SK-MEL-5 (cell line): ENCODE measurements at places on chromosomes 11 and 22. TPM values are rescaled to one million over a fixed set of nuclear protein-coding genes. Genes with fewer than 3 reads are reported as not detected.
A peak's percentile ranks its signal among the peaks of the same experiment; 100 is the strongest.

The HBE1 gene
- total RNA-seq: 21.8 and 22.2 TPM in 2 replicates

DNA sequence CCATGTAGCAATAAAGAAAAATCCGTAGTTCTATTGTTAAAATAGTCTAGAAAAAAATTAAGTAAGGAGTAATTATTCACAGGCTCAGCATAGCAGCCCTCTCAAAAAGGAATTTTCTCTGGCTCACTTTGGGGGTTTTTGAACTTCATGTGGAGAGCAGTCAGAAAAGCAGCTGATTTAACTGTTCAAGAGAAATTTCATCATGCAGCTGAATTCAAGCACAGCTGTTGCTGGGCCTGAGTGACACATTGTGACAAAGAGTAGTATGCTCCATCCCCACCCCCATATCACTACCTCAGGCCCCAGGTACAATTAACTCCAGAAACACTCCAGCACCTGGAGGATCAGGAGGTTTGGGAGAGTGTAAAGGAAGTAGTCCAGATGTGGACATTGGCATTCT, 272.1 kb downstream of the FAM76B start:
- no peak for DNase-seq

DNA sequence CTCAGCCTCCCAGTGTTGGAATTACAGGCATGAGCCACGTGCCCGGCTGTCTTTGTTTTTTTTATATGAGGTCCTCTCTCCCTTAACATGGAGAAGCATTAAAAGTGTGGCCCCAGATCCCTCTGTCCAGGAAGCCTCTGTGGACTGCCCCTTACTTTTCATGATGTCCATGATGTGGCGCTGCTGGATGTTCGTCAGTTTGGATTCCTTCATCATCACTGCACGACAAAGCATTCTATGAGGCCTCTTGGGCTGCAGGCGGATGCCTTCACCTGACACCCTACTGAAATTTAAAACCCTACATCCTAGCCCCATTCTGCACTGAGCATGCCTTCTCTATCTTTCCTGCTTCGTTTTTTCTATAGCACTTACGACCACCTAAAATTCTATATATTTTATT, 2.1 kb downstream of the C22orf23 start:
- DNase-seq: peak; percentile 86

The GSTT2 gene
- total RNA-seq: not detected in 2 replicates

DNA sequence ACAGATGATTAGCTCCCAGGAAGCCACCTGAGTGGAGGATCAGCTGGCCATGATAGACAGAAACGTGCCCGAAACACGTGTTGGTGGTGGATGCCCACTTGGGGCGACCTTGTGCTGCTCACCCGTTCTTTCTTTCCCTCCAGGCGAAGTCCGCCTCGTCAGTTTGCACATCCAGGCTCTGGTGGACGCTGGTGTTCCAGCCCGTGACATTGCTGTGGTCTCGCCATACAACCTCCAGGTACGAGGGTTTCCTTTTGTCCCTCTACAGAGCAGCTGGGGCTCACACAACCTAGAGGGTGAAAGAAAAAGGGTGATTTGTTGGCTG, 30.6 kb downstream of the IGHMBP2 start:
- no peak for DNase-seq

DNA sequence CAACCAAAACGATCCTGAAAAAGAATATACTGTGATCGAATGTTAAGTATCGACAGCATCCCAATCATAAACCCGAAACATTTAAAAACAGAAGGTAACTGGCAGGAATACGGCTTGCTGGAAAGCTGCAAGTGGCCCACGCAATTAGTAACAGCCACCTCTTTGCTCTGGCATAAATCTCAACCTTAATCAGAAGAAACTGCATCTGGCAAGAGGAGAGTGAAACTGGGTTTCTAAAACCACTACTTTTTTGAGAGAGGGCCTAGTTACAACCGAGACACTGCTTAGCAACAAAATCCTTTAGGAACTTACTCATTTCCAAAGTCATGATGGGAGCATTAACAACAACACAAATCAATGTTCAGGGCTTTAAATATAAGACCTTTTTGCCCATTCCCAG, 7.9 kb downstream of the NCAPD3 start:
- no peak for DNase-seq

The ATM gene
- 142 and 156 TPM in 2 replicates for total RNA-seq

The OR8A1 gene
- not detected in 2 replicates for total RNA-seq

DNA sequence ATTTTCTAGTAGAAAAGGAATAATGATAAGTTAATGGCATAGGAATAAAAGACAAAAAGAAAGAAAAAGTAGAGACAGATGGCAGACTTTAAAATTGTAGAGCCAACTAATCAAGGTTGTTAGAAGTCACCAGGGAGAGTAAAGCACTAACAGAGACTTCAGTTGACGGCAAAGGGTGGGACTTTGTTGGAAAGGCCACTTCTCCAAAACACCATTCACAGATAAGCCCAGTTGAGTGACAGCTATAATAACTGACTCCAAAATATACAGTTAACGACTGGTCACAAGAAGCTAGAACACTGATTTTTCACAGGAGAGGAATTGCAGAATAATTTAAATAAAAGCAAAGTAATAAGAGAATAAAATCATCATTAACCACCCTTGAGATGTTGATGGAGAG, 16.0 kb upstream of the SOX6 start:
- no peak for DNase-seq

GRCh38 chr11:56922421-56922820, 66.3 kb upstream of the OR5AK2 start:
- DNase-seq: no peak

The ZNF408 gene
- 6.4 and 9.8 TPM in 2 replicates for total RNA-seq

The ANAPC15 gene
- 30.3 and 30.6 TPM in 2 replicates for total RNA-seq

- no peak for DNase-seq
Measured at GRCh38 chr11:125990244-125990643, 44.4 kb downstream of the VSIG10L2 start.

- DNase-seq: no peak
Measured at GRCh38 chr11:102936864-102937509, 18.5 kb downstream of the MMP13 start.

- DNase-seq: no peak
Measured at GRCh38 chr22:22394591-22394990, 114.0 kb downstream of the ZNF280B start.

- DNase-seq: no peak
Measured at GRCh38 chr11:6413791-6414201, 5.1 kb downstream of the APBB1 start.

The C11orf86 gene
- not detected in 2 replicates for total RNA-seq

DNA sequence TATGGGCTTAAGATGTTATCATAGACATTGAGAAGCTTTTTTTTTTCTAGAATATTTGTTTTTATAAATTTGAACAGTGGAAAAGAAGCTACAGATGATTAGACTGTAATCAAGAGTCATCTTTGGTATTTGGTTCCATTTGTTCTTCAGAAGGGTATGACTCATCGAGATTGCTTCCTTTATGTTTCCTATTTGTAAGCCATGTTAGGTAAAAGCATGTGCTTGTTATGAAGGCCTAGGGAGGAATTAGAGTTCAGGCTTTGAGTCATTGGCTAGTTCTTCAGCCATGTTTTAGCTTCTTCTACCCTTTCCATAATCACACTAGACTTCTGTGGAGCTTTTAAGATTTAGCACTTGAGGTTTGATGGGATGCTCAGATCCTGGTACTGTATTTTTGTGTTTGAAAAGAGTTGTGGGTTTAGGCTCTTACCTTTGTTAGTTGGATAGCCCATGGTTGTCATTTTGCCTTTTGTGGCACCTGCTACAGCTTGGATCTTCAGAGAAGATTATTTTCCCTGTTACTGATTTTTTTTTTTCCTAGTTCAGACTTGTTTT, 44.3 kb downstream of the POLD3 start:
- peak; percentile 22 for DNase-seq

GRCh38 chr11:113113801-113114704, 152.8 kb downstream of the NCAM1 start:
- DNase-seq: peak; percentile 59

The FBLN1 gene
- 9.7 and 10.1 TPM in 2 replicates for total RNA-seq

DNA sequence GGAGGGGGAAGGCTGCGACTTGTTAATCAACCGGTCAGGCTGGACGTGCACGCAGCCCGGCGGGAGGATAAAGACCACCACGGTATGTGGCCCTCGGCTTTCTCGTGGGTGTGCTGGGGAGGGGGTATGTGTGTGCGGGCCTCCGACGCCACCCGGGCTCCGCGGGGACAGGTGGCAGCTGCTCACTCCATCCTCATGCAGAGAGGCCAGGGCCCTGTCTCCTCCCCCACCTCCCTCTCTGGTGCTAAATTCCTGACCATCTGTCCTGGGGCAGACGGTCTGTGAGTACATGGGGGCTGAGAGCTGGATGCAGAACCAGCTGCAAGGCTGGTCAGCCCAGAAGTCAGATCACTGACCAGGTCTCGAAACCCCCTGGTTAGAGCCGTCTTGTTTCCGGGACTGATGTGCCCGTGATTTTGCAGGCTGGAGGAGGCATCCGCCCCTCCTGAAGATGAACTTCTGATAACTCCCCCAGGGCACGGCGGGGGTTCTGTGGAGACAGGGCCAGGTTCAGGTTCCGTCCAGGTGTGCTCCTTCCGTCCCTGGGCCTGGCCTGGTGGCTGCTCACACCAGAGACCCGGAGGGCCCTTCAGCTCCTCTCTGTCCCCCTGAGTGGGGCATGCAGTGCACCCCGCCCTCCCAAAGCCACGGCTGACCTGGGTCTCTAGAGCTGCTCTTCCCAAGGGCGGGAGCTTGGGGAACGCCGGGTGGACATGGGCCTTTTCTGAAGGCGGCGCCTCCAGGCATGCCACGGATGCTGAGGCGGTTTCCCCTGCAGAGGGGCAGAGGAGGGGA, 1119.7 kb downstream of the BRD1 start:
- no peak for DNase-seq

DNA sequence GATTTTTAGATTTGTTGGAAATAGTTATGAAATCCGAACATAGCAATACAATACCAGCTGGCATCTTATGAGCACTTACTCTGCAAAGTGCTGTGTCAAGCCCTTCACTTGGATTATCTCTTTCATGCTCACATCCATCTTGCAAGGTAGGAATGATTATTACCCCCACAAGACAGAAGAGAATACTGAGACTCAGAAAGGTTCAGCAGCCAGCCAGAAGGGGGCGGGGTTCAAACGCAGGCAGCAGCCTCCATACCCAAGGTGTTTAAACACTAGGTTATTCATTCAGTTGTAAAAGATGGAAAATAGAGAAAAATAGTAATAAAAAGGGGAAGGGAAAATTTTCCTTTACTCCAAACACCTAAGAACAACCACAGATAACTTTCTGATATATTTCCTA, 158.5 kb downstream of the CCDC34 start:
- DNase-seq: no peak

DNA sequence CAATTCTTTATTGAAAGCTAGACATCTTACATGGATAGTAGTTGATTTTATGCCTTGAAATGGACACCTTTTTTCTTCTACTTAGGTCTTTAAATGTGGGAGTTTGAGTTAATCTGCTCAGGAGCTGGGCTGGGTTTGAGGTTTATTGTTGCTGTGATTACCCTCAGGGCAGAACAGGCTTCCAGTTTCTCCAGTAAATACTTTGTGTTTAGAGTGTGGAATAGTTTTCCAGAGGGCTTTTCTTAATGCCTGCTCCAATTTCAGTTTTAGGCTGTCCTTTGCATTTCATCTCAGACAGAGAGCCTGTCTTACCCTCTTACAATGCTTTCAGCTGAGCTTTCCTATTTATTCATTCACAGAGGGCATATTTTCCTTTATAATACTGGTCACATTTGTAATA, 69.9 kb upstream of the ADORA2A start:
- DNase-seq: no peak

DNA sequence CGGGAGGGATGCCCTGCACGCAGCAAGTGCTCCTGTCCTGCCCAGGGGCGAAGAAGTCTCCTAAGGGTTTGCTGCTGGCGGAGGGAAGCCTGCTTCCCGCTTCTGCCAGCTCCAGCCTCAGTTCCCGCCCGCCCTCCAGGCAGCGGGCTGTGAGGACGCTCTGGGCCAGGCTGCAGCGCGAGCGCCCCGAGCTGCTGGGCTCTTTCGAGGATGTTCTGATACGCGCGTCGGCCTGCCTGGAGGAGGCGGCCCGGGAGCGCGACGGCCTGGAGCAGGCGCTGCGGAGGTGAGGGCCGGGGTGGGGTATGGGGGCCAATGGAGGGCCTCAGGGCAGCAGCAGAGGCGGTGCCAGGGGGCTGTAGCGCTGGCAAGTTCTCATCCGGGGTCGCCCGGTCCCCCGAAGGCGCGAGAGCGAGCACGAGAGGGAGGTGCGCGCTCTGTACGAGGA, 2.2 kb downstream of the CRACR2B start:
- DNase-seq: no peak

GRCh38 chr11:123247496-123247799, 52.4 kb upstream of the CLMP start:
- DNase-seq: no peak

DNA sequence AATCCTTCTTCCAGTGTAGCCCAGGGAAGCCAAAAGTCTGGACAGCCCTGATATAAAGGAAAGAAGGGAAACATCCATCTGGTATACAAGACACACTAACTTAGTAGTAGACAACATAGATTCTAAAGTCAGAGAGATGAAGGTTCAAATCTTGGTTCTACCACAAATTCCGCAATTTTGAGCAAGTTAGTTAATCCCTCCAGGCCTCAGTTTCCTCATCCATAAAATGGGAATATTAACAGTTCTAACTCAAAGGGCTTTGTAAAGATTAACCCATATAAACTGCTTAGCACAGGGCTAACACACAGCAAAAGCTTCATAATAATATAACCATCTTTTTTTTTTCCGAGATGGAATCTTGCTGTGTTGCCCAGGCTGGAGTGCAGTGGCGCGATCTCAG, 10.7 kb downstream of the LRP4 start:
- DNase-seq: no peak

The SMIM38 gene
- total RNA-seq: 0.11 and 0.13 TPM in 2 replicates

- no peak for DNase-seq
Measured at GRCh38 chr11:32033491-32033890, 57.4 kb upstream of the RCN1 start.

- no peak for DNase-seq
Measured at GRCh38 chr22:48054596-48054995, 1292.1 kb downstream of the TBC1D22A start.

DNA sequence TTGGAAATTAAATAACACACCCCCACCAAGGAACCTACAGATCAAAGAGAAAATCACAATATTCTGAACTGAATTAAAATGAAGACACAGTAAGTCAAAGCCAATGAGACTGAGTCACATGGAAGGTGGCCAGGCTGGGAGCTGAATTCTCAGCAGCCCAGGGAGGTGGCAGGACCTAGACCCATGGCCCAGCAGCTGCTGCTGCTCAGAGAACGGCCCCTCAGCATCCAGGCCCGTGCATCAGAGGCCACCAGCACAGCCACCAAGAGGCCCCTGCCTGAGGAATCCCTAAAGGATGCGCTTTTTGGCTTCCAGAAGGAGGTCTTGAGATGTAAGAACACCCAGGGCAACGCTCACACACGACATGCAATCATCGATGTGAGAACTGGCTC, 35.0 kb downstream of the TBX1 start:
- DNase-seq: no peak

The LMO1 gene
- total RNA-seq: 0.29 TPM in 1 of 2 replicates, not detected in the other
